ENCODE measurements at places on chromosomes 16 and 17.

- no peak for DNase-seq
Measured at GRCh38 chr16:53061256-53061655, 6.5 kb downstream of the CHD9 start.

DNA sequence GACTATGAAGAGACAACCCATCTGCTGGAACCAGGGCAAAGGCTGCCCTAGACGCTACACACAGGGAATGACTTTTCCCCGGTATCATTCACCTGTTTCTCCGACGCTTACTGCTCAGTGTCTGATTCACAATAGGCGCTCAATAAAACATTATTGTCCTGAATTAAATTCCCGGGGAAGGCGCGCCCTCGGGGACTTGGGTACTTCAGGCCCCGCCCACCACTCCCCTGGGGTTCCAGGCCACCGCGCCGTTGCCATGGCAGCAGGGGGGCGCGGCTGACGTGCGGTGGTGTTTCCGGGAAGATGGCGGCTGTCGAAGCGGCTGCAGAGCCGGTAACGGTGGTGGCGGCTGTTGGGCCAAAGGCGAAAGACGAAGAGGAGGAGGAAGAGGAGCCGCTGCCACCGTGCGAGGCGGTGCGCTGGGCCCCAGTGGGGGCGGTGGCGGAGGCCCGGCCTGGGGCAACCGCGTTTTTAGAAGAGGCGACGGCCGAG lies at the start of gene RUNDC1:
TSS of gene RUNDC1 (plus strand) at position 292 of the 492 bp plus-strand sequence. CDS start at position 304, 12 bp downstream.
- DNase-seq = peak; percentile 97

DNA sequence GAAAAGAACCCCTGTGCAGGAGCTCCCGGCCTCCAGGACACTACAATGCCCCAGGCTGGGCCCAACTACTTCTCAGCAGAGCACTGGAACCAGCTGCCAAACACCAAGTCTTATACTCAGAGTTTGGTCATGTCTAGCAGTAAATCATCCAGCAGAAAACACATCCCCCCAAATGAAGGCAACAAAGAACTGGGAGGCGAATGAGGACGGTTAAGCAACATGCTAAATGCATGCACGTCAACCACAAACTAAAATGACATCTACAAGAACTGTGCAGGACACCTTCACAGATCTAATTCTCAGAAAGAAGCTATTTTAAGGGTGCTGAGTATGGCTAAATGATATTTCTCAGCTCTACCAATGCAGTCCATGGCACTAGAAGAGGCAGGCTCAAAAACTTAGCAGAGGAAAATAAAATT lies 7.6 kb upstream of the IRX5 start:
- DNase-seq = no peak

DNA sequence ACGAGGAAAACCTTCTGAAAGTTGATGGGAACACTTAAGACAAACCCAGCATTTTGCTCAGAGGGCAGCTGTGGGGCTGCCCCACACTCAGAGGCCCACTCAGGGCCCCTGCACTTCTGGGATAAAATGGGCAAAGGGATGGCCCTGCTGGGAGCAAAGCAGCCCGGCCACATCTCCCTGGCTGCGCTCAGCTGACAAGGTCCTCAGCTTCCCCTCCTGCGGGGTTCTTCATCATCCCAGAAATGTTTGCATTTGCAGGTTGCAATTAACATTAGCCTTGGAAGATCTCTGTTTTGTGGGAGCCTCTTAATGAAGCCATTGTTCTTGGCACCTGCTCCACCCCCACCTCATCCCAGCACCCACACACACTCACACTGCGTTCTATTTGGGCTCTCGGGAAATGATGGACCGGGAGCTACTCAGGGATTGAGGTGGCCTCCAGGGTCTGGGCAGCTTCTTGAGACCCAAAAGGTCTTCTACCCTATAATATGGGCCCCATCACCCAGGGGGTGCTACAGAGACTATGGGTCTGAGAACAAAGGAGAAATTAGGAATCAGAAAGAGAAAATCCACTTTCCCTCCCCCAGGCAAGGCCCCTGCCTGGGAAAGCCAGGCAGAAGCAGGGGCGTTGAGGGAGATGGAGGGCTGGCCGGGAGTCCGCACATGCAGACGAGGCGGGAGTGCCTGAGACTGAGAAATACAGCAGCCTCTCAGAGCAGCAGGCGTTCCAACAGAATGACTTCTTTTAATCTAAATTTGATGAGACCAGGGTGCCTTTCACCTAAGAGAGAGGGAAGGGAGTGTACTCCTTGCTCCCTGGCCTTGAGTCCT lies 53.7 kb upstream of the RPL38 start:
- DNase-seq = no peak

DNA sequence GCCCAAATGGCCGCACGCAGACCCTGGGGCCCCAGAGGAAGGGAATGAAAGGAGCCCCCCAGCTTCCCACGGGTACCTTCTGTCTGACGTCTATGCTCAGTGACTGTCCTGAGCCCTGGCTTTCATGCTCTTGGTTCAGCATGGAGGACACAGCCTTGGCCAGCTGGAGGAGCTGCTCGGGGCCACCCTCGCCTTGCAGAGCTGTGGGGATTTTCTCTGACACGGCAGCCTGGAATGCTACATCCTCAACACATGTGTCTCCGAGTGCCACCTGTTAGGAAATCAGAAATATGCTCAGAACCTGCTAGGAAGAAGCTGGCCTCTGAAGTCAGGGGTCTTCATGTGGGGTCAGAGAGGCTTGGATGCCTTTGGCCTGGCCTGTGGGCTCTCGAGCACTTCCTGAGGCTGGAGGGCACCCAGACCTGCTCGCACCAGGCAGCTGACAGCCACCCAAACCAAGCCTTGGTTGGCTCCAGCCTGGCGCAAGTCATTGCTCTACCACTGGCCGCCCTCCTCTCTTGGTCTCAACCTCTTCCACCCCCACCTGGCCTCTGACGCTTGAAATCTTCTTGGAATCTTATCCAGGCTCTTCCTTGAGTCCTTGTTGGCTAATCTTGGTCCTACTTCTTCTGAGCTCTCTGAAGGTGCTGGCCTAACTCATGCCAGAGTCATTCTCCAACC lies 63.7 kb upstream of the BCO1 start:
- DNase-seq = no peak

GRCh38 chr17:17818088-17818526 lies 18.7 kb downstream of the SREBF1 start:
- DNase-seq = no peak

GRCh38 chr16:46949241-46949892 lies 24.1 kb downstream of the DNAJA2 start:
- DNase-seq = peak; percentile 23

- no peak for DNase-seq
Measured at GRCh38 chr16:57531253-57531575, 5.2 kb downstream of the CCDC102A start.

- DNase-seq = peak; percentile 82
Measured at GRCh38 chr17:69733171-69734012, 318.9 kb downstream of the MAP2K6 start.

DNA sequence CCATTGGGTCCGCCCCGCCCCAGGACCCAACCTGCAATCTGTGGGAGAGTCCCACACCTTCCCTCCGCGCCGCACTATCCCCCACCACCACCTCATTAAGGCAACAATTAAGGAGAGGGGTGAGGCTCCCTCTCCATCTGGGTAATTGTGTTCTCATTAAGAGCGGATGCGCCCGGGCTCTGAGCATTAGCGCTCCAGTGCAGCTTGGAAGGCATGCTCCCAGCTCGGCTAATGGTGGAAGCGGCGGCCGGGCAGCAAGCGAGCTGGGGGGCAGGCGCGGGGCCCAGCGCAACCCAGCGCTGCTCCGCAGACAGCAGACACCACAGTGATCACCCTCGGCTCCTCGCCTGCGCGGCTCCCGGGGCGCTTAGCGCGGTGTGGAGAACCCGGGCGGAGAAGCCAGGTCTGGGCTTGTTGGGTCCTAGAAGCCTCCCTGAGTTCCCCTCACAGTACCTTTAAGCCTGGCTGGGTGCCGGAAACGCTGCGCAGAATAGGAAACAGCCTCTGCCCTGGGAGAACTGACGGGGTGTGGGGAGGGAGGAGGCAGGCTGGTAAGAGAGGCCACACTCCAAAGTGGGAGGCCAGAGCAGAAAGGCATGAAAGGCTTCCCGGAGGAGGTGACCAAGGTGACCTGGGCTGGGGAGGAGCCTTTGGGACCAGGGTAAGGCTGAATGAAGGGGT lies 6.4 kb downstream of the CBLN1 start:
- DNase-seq = no peak

- DNase-seq = no peak
Measured at GRCh38 chr16:12499032-12499745, 304.5 kb downstream of the CPPED1 start.

- DNase-seq = peak; percentile 80
Measured at GRCh38 chr17:61583242-61583641, 7.8 kb downstream of the NACA2 start.

GRCh38 chr17:77393274-77393600 lies 252.5 kb downstream of the SEC14L1 start:
- no peak for DNase-seq

- no peak for DNase-seq
Measured at GRCh38 chr17:50831471-50831928, 3.9 kb upstream of the WFIKKN2 start.
